ENCODE measurements at places on chromosomes 5 and 9. TPM values are rescaled to one million over a fixed set of nuclear protein-coding genes. Genes with fewer than 3 reads are reported as not detected.

The PCDHGA5 gene
- total RNA-seq, result 3.8 TPM

The OMD gene
- total RNA-seq, result 2.5 TPM

The SHB gene
- 19.1 TPM for total RNA-seq

The GFPT2 gene
- 2.9 TPM for total RNA-seq

The PAEP gene
- total RNA-seq, result not detected

The SKP2 gene
- total RNA-seq, result 20.8 TPM

The TMEM215 gene
- total RNA-seq, result not detected

The TMEM267 gene
- total RNA-seq, result 4.8 TPM

The PCDHA7 gene
- total RNA-seq, result 0.52 TPM

Data from suprapubic skin (tissue), 4 donors.